ENCODE measurements at places on chromosomes 3 and 15.

DNA sequence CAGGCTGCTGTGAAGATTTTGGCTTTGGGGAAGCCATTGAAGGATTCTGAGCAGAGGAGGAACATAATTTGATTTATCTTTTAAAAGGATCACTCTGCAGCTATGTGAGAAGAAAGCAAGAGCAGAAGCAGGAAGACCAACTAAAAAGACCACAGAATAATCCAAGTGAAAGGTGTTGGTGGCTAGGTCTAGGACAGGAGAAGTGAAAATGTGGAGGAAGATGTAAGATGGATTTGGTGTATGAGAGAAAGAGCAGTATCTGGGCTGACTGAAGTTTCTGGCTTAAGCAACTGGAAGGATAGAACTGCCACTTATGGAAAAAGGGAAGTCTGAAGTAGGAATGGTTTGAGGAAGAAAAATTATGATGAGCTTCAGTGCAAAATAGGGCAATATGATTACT is 62.0 kb downstream of the SFMBT1 start:
- DNase-seq: no peak

- DNase-seq: no peak
Observed at GRCh38 chr3:133835961-133836360, 30.3 kb downstream of the SRPRB start.

- no peak for DNase-seq
Observed at GRCh38 chr3:99536555-99537314, 101.7 kb upstream of the COL8A1 start.

GRCh38 chr3:9638155-9638554 is 11.2 kb upstream of the MTMR14 start:
- DNase-seq: no peak

GRCh38 chr15:99721896-99722295 is 11.3 kb downstream of the LYSMD4 start:
- no peak for DNase-seq

- no peak for DNase-seq
Observed at GRCh38 chr3:41053220-41053619, 146.1 kb upstream of the CTNNB1 start.

DNA sequence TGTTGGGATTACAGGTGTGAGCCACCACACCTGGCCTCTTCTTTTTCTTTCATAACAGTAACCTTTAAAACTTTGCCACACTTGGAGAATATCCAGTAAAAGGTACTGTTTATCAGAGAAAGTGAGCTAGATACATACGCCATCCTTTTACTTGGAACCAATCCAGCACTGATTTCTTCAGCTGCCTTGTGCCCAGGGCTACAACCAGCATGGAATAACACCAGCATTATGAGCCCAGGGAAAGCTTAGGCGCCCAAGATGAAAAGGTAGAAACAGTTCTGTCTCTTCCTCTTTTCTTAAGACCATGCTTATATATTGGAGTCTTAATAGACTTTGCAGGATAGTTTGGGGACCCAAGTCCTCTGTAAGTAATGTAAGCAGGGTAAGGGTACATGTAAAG is 8.4 kb downstream of the SKIC8 start:
- no peak for DNase-seq

DNA sequence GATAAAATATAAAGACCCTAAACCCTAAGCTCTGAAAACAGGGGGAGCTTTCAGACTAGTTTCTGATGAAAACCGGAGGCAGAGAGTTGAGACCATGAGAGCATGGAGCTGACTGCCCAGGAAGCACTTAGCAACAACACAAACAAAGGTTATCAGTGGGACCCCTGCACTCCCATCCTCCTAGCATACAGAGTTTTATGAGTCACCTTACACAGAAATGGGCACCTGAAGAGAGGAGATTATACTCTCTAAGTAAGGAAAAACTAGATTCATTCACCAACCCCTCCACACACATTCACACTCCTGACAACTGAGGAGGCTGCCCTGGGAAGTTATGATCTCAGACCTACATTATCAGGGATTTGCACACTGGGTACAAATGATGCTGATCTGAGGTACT is 261.7 kb downstream of the ULK4 start:
- no peak for DNase-seq

GRCh38 chr15:95624100-95624499 is 706.4 kb upstream of the NR2F2 start:
- no peak for DNase-seq

DNA sequence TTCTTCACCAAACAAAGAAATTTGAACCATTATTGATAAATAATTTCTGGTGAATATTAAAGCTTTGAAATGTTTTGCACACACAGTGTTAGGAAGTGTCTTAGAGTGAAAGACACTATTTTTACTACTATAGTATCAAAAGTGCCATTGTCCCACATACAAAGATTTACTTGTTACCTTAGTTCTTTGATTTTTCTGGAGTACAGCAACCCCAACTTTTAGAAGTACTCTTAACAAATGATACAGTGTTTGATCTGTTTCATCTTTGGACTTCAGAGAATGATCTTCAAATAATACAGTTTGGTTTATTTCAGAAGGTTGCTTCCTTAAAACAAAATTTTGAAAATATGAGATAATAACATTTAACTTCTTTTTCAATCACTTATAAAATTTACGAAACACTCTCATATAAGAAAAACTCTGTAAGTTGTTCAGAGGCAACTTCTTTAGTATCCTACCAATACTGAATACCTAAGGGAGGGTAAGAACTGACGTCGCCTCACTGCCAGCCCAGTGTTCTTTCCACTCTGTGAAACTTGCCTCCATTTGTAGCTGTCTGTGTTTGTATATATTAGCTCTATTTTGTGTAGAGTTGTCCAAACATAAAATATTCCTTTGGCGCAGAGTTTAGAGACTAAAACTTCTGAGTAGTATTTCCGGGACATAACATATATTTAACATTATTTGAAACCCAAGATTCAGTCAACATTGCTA is 464.2 kb downstream of the LPP start:
- DNase-seq: no peak

GRCh38 chr15:63504247-63504978 is at the start of gene USP3:
Gene USP3, plus strand, starts transcription at chr15:63504593. Its CDS starts 147 bp downstream, at chr15:63504740.
- DNase-seq: peak; percentile 92

- DNase-seq: no peak
Observed at GRCh38 chr15:82263350-82263749, 732 bp downstream of the SAXO2 start.

DNA sequence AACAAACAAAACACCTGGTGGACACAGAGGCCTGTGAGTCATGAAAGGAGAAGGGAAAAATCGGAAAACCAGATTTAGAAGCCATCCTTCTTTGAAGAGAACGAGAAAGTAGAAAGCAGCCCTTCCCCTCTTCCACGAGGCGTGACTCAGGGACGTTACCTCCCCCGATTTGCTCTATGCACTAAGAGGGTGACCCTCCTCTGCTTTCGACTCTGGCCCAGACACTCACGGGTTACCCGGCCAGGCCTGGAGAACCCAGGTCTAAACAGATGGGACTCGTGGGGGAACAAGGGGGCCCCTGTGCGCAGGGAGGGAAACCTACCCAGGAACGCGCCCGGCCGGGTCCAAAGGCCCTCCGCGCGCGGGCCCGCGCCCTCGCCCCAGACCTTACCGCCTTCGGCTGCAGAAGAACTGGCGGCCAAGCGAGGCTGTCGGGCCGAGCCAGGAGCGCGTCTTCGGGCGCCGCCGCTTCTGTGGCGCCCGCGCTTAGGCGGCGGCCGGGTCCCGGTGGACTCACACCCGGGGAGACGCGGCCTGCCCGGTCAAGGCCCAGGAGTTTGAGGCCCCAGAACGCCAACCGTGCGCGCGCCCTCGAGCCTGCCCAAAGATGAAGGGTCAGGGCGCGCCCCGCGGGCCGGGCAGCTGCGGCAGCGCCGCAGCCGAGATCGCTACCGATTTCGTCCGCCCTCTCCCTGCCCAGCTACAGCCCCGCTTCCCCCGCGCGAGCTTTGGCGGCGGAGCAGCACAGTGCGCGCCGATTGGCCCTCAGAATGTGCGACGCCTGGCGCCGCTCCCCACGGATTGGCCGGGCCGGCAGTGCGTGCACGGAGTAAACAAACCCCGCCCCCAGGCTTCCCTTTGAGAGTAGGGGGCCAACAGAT is at the start of gene TFDP2:
Gene TFDP2 (minus strand): TSS at position 753 of the 881 bp plus-strand sequence. CDS start 47,795 bp downstream, outside the sequence.
- peak; percentile 91 for DNase-seq

- DNase-seq: no peak
Observed at GRCh38 chr15:68385671-68386586, 46.0 kb downstream of the ITGA11 start.

DNA sequence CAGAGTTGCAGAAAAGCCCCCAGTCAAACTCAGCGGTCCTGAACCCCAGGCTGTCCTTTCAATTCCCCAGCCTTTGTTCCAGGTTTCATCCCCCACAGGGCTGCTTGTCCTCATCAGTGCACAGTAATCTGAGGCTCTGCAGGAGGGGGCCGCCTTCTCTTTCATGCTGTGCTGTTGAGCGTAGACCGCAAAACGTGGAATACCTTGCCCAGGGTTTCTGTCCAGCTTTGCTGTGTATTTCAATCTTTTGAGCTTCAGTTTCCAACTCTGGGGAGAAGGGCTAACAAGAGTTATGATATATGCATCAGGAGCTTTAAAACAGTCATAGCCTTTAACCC is 64.8 kb downstream of the FAM43A start:
- DNase-seq: no peak

DNA sequence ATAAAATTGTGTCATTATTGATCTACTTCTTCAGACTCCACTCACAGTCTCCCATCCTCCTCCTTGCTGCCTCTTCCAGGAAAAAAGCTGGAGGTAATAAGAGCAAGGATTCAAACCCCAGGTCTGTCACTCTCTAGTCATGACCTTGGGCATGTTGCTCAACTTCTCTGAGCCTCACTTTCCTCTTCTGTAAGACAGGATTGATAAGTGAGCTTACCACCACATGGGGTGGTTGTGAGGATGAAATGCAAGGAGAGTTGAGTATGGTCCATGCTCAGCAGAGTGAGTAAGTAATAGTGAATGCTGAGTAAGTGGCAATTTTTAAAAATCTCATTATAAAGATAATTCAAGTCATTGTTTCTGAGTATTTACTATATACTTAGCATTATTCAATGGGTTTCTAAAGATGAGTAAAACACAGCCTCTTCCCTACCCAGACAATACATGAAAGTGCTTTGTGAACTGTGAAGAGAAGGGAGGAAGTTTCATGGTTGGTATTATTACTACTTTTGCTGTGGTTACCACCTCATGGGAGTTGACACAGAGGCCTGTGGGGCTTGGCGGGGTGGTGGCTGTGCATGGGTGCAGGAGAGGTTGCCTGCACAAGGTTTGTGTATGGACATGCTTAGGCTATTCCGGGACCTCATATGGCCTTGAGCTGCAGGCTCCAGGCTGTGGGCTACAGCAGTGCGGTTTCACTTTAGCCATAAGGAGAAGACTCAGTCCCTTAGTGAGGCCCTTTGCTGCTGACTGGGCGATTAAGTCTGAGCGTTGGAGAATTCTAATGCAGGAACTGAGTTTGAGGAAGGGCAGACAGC is 30.0 kb downstream of the SLC6A11 start:
- no peak for DNase-seq

DNA sequence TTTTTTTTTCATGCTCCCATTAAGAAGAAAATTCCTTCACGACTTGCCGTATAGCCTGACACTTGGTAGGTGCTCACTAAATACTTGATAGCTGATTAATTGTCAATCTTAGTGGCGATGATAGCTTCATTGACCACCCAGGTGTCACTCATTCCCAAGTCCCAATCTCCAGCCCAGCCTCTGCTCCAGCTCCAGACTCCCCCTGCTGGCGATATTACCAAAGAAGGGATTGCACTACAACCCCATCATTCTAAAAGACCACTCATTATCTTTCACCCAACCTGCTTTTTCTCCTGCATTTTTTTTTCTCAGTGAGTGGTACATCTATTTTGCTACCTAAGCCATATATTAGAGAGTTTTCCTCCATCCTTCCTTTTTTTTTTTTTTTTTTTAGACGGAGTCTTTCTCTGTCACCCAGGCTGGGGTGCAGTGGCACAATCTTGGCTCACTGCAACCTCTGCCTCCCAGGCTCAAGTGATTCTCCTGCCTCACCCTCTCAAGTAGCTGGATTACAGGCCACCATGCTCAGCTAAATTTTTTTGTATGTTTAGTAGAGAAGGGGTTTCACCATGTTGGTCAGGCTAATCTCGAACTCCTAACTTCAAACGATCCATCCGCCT is 19.5 kb upstream of the COMMD2 start:
- peak; percentile 44 for DNase-seq

DNA sequence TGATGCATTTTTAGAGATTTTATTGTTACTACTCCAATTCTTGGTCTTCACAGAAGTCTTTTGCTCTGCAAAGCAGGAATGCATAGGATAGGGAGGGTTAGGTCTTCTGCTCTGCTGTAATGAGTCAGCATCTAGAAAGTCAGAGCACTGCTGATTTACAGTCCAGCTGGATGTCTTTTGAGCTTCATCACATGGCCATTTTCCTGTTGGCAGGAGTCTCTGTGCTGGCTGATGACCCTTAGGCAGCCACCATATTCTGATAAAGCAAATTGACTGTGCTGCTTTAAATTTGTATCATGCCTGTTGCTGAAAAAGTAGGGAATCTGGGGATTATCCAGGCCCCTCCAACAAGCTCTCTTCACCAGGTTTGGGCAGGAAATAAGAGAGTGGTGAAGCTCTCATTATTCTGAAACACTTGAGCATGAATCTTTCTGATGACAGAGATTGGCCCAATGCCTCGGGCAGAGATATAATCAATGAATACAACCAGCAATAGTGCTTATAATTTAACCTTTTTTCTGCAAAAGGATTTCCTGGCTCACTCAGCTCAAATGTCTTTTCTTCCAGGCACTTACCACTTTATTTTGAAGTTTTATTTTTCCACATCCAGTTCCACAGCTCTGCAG is 9.7 kb upstream of the CRBN start:
- DNase-seq: no peak

DNA sequence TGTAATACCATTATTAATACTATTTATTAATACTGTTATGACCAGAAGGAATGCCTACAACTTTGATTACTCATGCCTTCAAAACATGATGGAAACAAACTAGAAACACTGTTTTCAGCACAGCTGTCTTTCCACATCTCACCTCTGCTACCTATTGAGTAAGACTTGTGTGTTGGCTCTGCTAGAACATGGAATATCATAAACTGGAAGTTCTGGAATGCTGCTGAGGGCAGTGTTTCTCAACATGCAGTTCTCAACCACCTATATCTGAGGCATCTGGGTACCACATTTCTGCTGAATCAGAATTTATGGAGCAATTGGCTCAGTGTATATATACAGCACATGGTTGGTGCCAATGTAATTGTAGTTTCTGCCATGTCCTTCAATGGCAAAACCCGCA is 392.1 kb downstream of the TUSC7 start:
- no peak for DNase-seq

- no peak for DNase-seq
Observed at GRCh38 chr3:46574243-46574646, 8.1 kb upstream of the LRRC2 start.

GRCh38 chr3:77885381-77885780 is 845.5 kb downstream of the ROBO2 start:
- DNase-seq: no peak

- no peak for DNase-seq
Observed at GRCh38 chr3:120364821-120365220, 15.7 kb upstream of the LRRC58 start.
